Esophagus squamous epithelium (tissue), 5 donors: ENCODE measurements at places on chromosomes 6 and 20.

DNA sequence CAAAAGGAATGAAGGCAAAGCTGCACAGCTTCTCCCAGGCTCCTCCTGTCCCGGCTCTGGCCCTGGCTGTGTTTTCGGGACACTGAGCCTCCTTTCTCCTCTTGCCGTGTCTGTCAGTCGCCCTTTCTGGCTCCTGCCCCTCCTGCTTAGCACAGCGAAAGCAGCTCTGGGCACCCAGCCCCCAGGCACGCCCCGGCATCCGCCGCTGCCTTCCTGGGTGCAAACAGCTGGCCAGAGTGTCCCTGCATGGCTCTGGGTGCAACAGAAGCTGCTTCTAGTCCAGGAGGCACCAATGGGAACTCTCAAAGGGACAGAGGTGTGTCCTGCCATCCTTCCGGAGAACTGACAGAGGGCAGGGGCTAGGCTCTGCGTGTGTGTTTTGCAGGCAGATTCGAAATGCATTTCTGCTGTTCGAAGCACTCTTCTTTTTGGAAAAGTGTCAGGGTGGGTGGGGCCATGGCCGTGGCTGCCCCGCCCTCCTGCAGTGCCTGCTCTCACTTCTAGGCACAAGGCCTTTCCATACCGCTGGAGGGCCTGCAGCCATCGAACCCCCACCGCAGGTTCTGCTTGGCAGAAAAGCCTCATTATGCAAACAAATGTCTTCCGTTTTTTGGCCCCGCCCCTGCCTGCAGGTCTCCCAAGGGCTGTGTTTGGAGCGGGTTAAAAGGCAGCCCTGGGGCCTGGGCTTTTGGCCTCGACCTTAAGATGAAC lies 15.5 kb downstream of the COL9A3 start:
- DNase-seq = no peak

- no peak for DNase-seq
Observed at GRCh38 chr20:32159766-32160221, 47.7 kb downstream of the PLAGL2 start.

DNA sequence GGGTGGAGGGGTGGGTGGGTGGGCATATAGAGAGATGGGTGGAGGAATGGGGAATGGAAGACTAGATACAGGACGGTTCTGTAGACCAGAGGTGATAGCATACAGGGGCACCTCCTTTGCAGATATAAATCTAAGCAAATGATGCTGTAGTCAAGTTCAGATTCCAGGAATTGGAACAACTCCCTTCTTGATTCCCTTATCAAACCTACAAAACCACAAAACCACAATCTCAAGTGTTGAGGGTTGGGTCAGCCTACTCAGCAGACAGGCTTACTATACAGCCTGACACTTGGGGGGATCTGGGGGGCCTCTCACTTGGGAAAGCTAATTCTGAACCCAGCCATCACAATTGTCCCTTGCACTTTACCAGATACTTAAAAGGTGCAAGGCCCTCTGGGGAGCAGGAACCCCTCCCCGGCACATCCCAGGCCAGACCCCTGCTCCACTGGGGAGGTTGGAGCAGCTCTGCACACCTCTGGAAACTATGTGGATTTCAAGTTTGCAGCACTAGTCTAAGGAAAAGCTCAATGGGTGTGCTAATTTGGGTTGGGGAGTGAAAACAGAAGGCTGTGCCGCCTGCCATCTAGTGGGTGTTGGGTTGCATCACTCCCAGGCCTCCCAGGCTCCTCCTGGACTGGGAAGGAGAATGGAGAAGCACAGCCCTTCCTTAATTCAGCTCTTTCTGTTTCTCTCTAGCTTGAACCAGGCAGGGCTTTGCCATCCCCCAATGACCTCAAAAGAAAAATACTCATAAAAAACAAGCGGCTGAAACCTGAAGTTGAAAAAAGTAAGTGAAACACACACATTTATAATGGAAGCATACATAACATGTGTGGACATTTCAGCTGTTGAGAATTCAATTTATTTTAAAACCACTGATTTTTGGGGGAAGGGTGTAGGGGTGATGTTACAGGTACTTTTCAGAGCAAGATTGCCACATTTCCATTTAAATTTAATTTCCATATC lies 121.2 kb upstream of the LAMP5 start:
- DNase-seq = no peak

- DNase-seq = no peak
Observed at GRCh38 chr6:134480593-134480992, 162.7 kb upstream of the SGK1 start.
